ENCODE measurements at places on chromosomes 7 and 10. TPM values are rescaled to one million over a fixed set of nuclear protein-coding genes. Genes with fewer than 3 reads are reported as not detected.

Gene HOXA9
- total RNA-seq = 0.68 TPM

Gene HYAL4
- not detected for total RNA-seq

Gene DHX32
- total RNA-seq = 43.6 TPM

Gene MSS51
- total RNA-seq = 0.41 TPM

Gene HOXA13
- 2.2 TPM for total RNA-seq

Gene MTERF1
- 13.3 TPM for total RNA-seq

Gene VAX1
- 1.7 TPM for total RNA-seq

Gene HOXA1
- total RNA-seq = 4.0 TPM

Gene POLR2J2
- 0.21 TPM for total RNA-seq

Gene CFAP58
- total RNA-seq = 0.12 TPM

Gene C10orf53
- total RNA-seq = not detected

Gene SYT15
- 3.0 TPM for total RNA-seq

Gene BMPER
- 6.3 TPM for total RNA-seq

Gene BRI3
- total RNA-seq = 188 TPM

Gene TRAPPC14
- 8.7 TPM for total RNA-seq

Gene CLDN3
- 2.9 TPM for total RNA-seq

Gene NODAL
- not detected for total RNA-seq
